T-cell (primary cell): ENCODE measurements at places on chromosomes 2 and 18.
A peak's percentile ranks its signal among the peaks of the same experiment; 100 is the strongest.

GRCh38 chr18:10953672-10954071, 195.7 kb downstream of the PIEZO2 start:
- DNase-seq, result no peak

GRCh38 chr2:234500394-234501006, 3.6 kb upstream of the ARL4C start:
- peak; percentile 53 for DNase-seq

GRCh38 chr2:74599676-74600075, 45.2 kb downstream of the DOK1 start:
- DNase-seq, result no peak

DNA sequence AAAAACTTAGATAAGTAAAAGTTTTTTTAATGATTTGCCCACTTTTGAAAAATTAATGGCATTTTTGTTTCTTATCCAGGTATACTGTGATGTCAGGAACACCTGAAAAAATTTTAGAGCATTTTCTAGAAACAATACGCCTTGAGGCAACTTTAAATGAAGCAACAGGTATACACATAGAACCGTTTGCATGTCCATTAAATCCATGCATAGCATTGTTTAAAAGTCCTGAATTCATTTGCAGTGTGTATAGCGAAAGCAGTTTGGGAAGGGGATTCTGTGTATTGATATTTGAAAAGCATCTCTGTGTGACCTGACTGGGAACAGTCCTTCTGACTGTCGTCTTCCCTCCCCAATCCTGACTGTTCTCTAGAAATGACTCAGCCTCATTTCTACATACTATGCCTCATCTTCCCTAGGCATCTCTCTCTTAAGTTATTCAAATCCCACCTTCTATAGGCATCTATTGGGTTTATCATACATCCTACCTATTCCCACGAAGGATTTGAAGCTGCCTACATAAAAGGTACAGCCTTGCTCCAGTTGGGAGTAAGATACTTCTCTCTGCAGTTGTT, 79.2 kb upstream of the MAP3K20 start:
- DNase-seq, result no peak

GRCh38 chr2:235914756-235915155, 253.4 kb downstream of the GBX2 start:
- no peak for DNase-seq

DNA sequence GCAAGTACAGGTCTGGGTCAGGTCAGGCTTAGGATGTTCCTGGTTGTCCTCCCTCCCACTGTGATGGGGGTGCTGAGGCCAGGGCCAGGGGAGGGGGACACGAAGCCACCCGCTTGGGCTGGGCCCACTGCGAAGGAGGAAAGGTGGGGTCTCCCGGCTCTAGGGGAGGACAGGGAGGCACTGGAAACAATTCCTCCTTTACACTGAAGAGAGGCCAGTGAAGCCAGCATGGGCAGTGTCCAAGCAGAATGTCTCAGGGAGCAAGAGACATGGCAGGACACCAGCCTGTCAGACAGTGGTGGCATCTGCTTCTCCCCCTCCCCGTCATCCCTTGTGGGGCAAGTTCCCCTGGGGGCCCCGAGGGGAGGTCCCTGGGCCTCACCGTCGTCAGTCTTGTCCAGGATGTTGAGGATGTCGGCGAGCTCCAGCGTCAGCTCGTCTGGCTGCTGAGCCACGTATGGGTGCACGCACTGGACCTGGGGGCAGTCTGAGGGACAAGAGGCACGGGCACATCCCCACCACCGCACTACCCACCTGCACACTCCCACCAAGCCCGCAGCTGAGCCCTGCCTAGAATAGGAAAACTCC, 10.8 kb downstream of the SNORC start:
- DNase-seq, result no peak

DNA sequence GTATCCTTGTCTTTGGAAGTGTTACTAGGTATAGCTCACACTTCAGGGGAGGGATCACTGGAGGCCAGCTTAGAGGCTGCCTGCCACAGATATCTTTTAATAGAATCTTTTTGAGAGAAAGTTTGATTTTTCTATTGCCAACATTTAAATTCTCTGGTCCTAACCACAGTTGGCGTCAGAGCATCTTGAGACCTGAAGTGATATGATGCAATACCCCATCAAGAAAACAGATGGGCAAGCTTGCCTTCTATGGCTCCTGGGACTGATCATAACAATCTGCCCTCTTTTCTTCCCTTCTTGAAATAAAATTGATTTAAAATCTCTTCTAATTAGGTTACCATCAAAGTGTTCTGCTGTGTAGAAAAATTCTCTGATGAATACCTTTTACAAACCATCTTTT, 105.5 kb upstream of the ACKR3 start:
- no peak for DNase-seq

GRCh38 chr2:168087401-168087800, 160.0 kb downstream of the STK39 start:
- no peak for DNase-seq

DNA sequence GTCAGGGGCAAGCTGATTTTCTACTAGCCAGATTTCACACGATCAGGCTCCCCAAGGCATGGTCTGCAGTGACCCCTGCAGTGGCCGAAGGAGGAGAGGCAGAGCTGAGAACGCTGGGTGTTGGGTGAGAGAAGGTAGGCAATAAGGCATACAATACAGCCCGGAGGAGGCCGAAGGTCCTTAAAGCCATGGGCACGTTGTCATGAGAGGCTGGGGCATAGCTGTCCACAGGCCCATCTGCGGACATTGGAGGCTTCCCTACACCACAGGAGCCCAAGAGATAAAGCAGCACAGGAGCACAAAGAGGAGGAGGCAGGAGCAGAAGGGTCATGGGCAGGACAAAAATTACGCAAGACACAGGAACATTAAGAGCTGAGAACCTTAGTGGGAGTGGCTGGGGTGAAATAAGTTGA, 16.7 kb upstream of the BZW1 start:
- DNase-seq, result no peak

- no peak for DNase-seq
These were observed 14.1 kb downstream of the MSGN1 start for GRCh38 chr2:17830053-17831034.

GRCh38 chr2:28521663-28522062, 25.8 kb downstream of the PLB1 start:
- DNase-seq, result no peak

DNA sequence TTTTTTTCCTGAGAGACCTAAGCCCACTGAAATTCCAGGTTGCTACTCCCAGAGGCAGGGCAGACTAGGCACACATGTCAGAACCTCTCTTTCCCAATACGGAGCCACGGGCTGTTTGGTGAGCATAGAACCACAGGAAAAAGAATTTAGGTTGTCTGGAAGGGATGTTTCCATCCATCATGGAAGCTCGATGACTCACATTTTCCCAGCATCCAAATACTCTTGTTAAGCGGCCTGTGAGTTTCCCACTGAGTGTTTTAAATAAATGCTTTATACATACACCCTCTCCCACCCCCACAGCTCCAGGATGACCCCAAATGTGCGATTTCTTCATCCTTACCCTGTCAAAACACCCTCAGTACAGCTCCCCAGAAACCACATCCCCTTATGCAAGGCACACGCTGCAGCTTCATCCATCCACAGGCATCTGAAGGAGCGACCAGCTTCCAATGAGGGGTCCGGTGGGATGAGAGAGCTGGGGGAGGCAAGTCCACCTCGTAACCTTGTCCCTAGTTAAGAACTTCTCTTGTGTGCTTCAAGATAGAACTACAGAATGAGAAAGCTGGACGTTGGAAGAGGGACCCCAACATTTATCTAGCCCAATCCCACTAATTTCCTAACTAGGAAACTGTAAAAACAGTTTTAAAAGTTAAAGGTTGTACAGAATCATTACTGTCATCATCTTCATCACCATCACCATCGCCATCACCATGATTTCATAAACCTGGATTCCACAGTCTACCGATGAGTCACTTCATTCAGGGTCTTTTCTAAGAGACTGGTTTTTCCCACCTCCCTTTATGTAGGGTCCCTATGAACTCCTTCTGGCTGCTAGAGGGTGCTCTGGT, 63.5 kb upstream of the FZD7 start:
- DNase-seq, result no peak

DNA sequence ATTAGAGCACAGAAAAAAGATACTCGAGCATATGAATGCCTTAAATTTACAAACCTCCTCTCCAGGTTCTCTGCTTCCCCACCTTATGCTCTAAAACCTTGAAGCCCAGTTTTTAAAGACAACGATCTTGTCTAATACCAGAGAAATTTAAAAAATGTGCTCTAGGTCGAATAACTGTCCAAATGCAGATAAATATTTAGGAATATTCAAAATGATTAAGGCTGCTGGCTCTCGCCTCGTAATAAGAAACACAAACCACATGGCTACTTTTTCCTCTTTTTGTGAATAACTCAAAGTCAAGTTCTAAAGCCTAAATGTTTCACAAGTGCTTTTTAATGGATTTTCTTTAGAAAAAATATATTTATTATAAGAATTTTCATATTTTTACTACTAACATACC, 101.3 kb downstream of the SATB2 start:
- DNase-seq, result no peak

DNA sequence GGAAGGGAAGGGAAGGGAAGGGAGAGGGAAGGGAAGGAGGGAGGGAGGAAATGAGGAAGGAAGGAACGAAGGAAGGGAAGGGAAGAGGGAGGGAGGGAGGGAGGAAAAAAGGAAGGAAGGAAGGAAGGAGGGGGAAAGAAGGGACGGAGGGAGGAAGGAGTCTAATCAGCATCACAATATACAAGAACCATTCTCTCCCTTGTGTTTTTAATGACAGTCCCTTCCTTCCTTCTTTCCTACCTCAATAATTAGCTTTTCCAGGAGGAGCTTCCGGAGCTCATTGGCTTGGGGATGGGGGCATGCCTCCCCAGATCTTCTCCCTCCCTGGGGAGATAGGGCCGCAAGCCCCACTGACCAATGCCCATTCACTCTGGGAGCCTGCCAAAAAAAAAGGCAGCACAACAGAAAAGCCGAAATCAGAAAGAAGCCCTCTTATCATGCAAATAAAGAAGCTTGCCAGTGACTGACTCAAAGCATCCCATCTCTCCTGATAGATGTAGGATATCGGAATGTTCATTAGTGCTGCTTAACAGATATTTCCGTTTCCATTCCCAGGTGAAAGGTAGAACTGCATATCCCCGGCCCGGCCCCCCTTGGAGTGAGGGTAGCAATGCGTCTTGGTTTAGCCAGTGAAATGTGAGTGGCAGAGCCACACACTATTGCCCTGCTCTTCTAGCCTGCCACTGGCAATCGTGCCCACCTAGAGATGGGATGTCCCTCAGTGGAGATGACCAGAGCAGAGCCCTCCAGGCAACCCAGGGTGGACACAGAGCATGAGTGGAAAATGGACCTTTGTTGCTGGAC, 17.8 kb upstream of the SMAD7 start:
- no peak for DNase-seq

GRCh38 chr18:26386441-26386840, 160.2 kb downstream of the TAF4B start:
- no peak for DNase-seq

DNA sequence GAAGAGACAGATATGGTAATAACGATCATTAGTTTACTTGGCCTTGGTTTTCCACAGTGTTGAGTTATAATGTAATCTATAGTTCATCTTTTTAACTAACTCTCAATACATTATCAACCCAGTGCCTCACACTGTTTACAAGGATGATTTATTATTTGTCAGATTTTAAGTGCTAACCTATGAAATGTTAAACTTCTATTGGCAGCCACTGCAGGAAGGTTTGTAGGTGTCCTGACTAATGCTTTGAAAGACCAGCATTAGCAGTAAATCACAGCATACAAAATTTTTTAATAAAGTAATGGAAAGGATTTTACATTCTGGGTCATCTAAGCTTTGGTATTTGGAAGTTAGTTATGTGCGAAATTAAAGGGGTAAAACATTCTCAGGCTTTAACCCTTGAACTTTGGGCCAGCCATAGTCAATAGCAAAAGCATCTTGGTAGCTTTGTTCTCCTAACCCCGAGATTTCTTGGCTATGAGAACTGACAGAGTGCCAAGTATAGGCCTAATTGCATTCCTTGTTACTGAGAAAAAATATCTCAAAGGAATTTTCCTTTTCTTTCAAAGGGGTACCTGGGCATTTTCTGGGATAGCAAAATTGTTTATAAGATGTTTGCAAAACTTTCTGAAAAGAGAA, 30.6 kb downstream of the SPATS2L start:
- DNase-seq, result no peak

GRCh38 chr2:150944315-150944714, 317.3 kb downstream of the RBM43 start:
- DNase-seq, result no peak

GRCh38 chr2:114010001-114010400, 120.1 kb downstream of the ACTR3 start:
- DNase-seq, result no peak

GRCh38 chr2:179424571-179424970, 159.9 kb upstream of the SESTD1 start:
- DNase-seq, result no peak

- DNase-seq, result no peak
These were observed 257.7 kb downstream of the CDCA7 start for GRCh38 chr2:173612354-173612753.

- no peak for DNase-seq
These were observed 1305.5 kb upstream of the NXPH2 start for GRCh38 chr2:140085674-140086073.

DNA sequence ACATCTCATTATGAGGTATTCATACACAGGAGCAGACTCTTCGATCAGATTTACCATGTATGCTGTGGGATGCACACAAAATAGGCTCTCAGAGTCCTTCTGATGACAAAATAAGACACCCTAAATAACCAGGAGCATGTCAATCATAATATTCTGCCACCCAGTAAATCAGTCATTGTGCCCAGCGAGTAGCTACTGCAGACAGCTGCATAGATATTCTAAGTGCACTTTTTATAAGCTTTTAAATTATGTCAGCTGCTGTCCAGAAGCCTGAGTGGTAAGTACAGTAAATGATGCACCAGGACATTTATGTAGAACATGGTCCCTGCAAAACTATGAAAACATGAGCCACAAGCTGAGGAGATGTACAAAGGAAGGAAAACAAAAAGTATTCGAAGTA, 102.9 kb downstream of the CCDC141 start:
- DNase-seq, result no peak

DNA sequence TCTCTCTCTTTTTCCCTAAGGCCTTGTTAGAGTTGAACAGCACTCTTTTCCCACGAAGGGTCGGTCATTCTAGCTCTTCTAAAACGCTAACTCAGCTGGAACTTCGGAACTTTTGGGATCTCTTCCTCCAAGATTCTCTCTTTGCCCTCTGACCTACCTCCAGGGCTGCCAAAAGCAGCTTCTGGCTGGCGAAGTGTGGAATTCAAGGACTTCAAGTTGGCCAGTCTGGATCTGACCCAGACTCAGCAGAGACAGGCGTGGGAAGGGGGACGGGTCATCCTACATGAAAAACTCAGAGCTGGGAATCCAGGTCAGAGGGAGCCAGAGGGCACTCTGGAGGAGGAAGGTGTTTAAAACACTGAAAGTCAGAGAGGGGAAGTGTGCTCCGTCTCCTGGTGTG, 305.5 kb upstream of the HDAC4 start:
- DNase-seq, result no peak
